Activated gamma-delta T cell treated with anti-CD3 and anti-CD28 coated beads, Interleukin-2, amount 50 U/mL, for 16 hours (primary cell): ENCODE measurements at places on chromosomes 3 and 15.

GRCh38 chr3:170776887-170777563, 93.0 kb downstream of the RPL22L1 start:
- DNase-seq = no peak

DNA sequence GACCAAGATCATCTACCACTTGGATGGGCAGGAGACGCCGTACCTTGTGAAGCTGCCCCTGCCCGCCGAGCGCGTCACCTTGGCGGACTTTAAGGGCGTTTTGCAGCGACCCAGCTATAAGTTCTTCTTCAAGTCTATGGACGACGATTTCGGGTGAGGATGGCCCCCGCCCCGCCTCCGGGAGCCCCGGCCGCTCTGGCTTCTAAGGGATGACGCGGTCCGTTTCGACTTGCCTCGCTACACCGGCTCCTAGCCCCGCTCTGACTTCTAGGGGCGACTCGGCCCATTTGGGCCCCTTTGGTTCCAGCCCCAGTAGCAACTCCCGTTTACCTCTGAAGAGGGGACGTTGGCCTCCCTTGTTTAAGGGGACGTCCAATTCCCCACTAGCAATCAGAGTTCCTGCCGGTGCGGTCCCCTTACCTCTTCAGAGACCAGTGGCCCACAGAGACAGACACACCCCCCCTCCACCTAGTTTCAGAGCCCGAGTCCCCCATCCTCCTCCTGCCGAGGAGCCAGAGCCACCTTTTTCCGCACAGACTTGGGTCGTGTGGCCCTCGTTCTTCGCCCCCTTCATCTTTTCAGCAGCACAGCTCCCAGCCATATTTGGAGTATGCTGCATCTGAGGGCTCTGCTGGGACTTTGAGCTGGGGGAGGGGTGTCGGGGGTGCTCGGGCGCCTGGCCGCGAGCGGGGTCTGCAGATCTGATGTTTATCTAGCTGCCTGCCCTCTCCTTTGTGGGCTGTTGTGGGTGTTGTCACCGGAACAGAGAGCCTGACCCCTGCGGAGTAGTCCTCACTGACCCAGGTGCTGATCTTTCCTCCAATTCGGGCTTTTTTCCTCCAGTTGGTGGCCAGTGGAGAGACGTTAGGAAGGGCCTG, 706 bp downstream of the DVL3 start:
- DNase-seq = peak; percentile 25

DNA sequence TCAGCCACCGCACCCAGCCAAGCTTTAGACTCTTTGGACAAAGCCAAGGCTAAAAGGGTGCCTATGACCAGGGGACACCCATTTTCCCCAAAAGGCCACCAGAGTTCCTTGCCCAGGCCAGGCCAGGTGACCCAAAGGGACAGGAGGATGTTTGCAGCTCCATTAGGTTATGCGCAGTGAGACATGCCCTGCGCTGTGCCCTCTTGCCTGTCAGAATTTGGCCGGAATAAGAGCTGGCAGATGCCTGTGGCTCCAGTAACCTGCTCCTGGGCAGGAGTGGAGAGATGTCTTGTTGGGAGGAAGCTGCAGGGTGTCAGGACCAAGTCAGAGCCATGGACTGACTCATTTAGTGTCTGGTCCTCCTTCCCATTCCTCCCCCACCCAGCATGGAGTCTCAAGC, 20.5 kb downstream of the DNASE1L3 start:
- DNase-seq = no peak

- DNase-seq = no peak
Measured at GRCh38 chr3:10192953-10193691, 28.4 kb downstream of the IRAK2 start.

DNA sequence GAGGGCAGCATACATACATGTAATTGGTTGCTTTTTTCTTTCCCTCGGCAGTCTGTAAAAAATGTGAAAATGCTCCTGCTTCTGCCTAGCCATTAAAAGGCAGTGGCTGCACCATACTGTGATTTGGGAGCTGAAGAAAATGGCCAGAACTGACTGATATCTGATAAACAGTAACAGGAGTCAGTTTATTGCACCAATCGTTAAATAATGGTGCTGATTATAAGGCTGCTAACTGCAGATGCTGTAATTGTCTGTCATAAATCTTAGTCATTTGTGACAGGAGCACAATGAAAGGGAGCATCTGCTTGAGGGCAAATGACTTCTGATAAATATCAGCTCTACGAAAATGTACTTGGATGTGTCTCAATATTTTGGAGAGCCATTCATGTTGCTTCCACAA, 263.1 kb upstream of the DNAJC19 start:
- no peak for DNase-seq

GRCh38 chr3:49399461-49399860, 12.3 kb downstream of the RHOA start:
- no peak for DNase-seq

GRCh38 chr15:59457103-59457502, 19.1 kb downstream of the FAM81A start:
- no peak for DNase-seq

- no peak for DNase-seq
Measured at GRCh38 chr3:176796371-176796770, 400.9 kb downstream of the TBL1XR1 start.

GRCh38 chr3:18436213-18436612, 11.1 kb upstream of the SATB1 start:
- no peak for DNase-seq

- DNase-seq = no peak
Measured at GRCh38 chr3:67278015-67278618, 280.0 kb downstream of the KBTBD8 start.

- DNase-seq = no peak
Measured at GRCh38 chr3:159807137-159808040, 181.2 kb upstream of the IL12A start.

DNA sequence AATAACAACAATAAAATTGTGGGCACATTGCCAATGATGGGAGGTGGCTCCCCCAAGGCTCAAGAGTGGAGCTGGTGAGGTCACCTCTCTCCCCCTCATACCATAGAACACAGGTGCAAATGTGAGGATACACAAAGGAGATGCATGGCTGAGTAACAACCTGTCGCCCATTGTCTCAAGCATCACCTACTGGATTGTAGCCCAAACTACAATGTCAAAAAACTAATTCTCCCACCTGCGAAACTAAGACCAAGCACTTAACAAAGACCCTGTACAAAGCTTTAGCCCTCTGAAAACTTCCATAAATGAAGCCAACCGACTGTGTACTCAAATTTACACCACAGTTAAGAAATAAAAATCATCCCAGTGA, 50.4 kb upstream of the IGSF11 start:
- DNase-seq = no peak

DNA sequence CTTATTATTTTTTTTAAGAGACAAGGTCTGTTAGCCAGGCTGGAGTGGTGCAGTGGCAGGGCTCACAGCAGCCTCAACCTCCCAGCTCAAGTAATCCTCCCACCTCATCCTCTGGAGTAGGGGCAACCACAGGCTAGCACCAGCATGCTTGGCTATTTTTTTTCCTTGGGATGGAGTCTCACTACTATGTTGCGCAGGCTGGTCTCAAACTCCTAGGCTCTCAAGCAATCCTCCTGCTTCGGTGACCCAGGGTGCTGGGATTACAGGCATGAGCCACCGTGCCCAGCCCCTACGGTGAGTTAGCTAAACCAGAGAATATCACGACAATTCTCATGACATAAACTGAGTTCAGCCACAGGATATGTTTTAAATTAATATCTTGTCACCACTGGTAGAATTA, 2.0 kb downstream of the DCUN1D1 start:
- no peak for DNase-seq

- DNase-seq = no peak
Measured at GRCh38 chr15:69319384-69320375, 21.0 kb downstream of the PAQR5 start.

GRCh38 chr15:76730262-76730661, 174.9 kb downstream of the SCAPER start:
- no peak for DNase-seq

- no peak for DNase-seq
Measured at GRCh38 chr3:123791417-123791816, 92.7 kb downstream of the MYLK start.

GRCh38 chr3:101146946-101147345, 153.7 kb upstream of the ABI3BP start:
- DNase-seq = no peak

- no peak for DNase-seq
Measured at GRCh38 chr3:2839876-2840275, 270.3 kb downstream of the IL5RA start.

- DNase-seq = no peak
Measured at GRCh38 chr15:101660005-101660404, 7.8 kb upstream of the TM2D3 start.

GRCh38 chr3:69671082-69671952, 67.9 kb upstream of the MITF start:
- no peak for DNase-seq

DNA sequence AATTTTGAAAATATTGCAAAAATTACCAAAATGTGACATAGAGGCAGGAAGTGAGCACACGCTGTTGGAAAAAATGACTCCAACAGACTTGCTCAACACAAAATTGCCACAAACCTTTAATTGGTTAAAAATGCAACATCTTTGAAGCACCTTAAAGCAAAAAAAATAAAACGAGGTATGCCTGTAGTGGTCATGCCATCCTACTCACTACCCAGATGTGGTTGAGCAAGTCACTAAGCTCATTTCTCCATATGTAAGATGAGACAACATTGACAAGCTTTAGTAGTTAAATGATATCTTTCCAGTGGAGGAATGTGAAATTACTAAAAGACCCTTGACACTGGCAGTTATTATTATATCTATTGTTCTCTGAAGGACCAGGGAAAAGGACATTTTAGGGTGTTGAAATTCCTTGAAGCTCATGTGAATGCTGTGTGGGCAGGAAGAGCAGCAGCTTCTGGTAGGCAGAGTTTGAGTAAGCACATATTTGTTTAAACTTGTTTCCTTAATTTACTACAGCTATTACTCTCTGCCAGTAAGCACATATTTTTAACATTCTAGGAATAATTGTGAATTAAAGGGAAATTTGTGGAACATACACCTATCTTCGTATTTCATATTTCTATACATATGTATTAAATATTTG, 131.6 kb upstream of the P2RY1 start:
- no peak for DNase-seq

GRCh38 chr3:35141406-35141805, 497.9 kb upstream of the ARPP21 start:
- DNase-seq = no peak

GRCh38 chr15:63136742-63137141, 15.1 kb downstream of the LACTB start:
- DNase-seq = no peak

GRCh38 chr3:177141899-177142646, 55.2 kb downstream of the TBL1XR1 start:
- no peak for DNase-seq

DNA sequence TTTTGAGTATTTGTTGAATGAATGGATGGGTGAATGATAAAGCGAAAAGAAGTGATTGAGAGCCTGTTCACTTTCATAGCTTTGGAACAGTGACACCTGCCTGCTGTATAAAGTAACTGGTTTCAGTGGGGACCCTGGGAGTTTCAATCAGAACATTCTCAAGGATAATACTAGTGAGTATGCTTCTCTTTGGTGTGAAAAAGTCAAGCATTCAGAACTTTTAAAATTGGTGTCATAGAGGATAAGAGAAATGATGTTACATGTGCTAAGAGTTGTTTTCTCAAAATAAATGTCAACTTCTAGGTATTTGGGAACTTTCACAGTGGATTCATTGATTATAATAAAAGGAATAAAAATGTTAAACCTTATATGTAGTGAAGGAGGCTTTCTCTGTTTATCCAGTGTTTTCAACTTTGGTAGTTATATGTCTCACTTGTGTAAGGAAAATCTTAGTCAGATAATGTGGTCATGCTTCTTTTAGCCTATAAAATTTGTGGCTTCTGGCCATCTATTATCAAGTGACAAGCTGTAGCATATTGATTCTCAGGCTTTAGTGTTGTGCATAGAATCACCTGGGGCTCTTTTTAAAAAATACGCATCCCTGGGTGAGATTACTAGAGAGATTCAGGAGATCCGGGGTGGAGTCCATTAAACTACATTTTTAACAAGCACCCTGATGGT, 11.9 kb downstream of the LRCH3 start:
- DNase-seq = no peak

- DNase-seq = no peak
Measured at GRCh38 chr15:23877502-23878412, 190.7 kb upstream of the NDN start.

- no peak for DNase-seq
Measured at GRCh38 chr3:29427266-29428103, 146.6 kb downstream of the RBMS3 start.

GRCh38 chr15:67784090-67784781, 41.1 kb upstream of the SKOR1 start:
- DNase-seq = no peak

DNA sequence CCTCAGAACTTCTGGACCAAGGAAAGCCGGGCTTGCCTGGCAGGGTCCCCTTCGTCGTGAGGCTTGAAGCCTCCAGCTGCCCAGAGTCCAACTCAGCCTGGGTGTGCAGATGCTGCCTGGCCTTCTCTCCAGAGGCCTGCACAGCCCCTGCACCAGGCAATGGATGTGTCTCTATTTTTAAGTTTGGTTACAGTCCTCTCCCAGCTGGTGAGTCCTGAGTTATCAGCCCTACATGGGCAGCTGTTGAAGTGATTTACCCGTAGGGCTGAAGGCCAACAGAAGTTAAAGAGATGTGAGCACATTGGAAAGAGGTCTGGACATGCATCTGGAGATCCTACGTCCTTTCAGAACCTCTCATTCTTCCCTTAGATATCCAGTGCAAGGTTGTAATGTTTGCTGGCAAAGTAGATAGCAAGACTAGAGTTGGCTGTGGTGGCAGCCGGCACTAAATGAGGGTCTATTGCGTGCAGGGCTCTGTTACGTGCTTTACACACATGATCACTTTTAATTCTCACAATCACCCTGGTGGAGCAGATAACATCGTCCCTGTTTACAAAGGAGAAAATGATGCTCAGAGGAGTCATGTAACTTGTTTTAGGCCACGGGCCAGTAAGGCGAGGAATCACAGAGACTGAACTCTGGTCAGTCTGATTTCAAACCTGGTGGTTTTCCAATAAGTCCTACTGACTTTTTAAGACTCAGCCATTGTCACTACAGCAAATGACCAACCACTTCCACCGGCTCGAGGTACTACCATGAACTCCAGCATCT, 9.9 kb downstream of the FYCO1 start:
- no peak for DNase-seq

- no peak for DNase-seq
Measured at GRCh38 chr15:70147178-70147760, 49.6 kb upstream of the TLE3 start.

- no peak for DNase-seq
Measured at GRCh38 chr15:78923015-78923414, 21.8 kb downstream of the CTSH start.
